ENCODE measurements at places on chromosomes 11 and 22.

- no peak for DNase-seq
These were observed 16.7 kb downstream of the TAB1 start for GRCh38 chr22:39416319-39416718.

GRCh38 chr22:39688186-39688785, 117.7 kb downstream of the CACNA1I start:
- DNase-seq, result no peak

- DNase-seq, result no peak
These were observed 43.7 kb downstream of the CD82 start for GRCh38 chr11:44608991-44609782.

- DNase-seq, result peak; percentile 77
These were observed 18.4 kb upstream of the CABP7 start for GRCh38 chr22:29701155-29701999.

DNA sequence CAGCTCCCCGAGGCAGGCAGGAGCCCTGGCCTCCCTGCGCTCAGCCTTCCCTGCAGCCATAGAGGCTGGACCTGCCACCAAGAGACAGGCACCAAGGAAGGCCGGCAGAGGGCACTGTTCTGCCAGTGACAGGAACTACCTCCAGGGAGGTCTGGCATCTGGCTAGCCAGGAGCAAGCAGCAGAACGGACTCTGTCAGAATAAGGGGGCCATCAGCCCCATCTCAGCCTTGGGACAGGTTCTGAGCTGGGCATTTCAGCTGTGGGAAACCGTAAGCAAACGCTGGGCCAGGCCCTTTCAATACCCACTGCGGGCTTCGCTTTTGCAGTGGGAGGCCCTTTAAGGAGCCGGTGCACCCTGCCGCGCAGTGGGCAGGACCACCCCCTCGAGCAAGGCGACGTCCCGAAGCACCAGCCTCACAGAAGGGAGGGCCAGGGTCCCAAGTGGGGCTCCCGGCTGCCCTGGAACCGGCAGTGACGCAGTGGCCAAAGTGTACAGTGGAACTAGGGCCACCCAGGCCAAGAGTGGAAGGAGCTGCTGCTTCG, 18.2 kb downstream of the IFT27 start:
- peak; percentile 63 for DNase-seq

DNA sequence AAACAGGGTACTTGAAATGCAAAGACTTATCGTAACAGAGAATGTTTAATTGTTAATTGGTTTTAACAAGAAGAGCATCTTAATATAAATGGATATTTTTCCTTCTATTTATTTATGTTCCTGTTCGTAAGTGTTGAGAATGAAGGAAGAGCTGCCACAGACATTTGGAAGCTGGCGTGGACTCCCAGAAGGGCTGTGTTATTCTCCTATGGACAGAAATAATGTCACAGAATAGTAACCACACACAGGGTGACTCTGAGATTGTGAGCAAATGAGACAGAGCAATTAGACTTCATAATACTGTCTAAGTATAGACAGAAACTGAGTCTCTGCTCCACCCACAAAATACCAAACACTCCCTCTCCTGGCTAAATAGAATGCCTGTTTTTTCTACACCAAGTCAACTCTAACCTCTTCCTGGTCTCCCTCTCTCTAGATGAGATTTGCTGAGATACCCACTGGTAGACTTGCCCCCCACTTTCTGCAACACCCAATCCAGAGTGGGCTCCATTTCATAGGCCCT, 6.1 kb downstream of the APOL3 start:
- DNase-seq, result no peak

GRCh38 chr22:43481568-43482317, 69.9 kb downstream of the MPPED1 start:
- DNase-seq, result no peak

DNA sequence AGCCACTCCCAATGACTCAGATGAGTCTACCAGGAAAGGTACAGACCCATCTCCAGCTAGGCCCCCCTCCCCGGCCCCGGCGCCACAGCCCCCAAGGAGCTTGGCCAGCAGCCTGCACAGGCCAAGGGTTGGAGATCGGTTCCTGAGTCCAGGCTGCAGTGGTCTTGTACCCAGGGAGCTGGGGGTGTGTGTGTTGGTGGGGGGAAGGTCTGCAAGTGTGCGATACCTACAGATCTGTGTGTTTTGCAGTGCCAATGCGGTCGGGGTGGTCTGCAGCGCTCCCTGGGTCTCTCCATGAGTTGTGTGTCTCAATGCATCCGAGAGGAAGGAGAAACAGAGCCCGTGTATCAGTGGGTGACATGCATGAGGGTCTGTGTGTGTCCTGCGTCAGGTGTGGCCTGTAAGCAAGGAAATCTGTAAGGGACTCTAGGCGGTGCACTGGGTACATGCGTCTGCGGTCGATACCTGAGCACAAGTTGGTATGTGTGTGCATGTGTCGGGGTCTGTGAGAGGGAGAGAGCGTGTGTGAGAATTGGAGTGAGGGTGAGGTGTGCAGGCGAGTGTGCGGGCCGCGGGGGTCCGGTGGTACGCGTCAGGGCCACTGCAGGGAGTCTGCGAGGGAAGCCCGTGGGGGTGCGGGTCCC, 645 bp downstream of the CDC42BPG start:
- no peak for DNase-seq

GRCh38 chr11:41246399-41246745, 213.1 kb downstream of the LRRC4C start:
- no peak for DNase-seq

- DNase-seq, result peak; percentile 18
These were observed 13.2 kb downstream of the POLA2 start for GRCh38 chr11:65274735-65275682.

- DNase-seq, result no peak
These were observed 14.9 kb downstream of the SAMM50 start for GRCh38 chr22:43969989-43970755.

GRCh38 chr11:96318399-96318798, 24.6 kb downstream of the MAML2 start:
- no peak for DNase-seq

DNA sequence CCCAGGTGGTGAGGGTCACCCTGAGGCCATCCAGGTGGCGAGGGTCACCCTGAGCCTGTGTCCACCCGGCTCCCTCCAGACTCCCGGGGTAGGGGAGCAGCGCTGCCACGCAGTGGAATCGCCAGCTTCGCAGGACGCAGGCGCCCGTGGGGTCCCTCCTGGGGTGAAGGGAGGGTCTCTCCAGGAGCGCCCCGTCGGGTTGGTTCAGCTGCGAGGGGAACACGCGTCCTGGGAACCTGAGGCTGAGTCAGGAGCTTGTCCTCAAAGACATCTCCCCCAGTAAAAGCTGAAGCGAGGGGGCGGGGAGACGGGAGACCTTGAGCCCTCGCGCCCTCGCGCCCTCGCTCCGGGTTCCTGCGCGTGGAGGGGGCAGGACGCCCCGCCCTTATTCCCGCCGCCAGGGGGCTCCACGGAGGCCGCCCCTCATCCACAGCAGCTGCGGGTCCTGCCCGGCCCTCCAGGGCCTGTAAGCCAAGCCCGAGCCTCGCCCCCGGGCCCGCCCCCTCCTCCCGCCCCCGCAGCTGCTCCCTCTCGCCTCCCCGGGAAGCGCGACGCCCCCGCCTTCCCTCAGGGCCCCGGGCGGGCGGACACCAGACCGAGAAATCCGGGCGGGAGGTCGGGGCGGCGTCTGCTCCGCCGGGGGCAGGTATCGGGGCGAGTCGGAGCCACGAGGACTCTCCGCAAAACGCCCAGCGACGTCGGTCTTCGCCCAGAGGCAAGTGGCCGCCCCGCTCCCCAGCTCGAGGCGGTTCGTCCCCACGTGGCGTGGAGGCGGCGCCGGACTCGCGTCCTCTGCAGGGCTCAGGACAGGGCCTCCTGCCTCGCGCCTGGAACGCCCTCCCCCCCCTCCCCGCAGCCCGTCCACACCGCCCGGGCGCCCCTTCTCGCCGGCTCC, 22.8 kb downstream of the PIM3 start:
- no peak for DNase-seq

- no peak for DNase-seq
These were observed 6.2 kb downstream of the SHISA8 start for GRCh38 chr22:41908411-41909309.
